Activated CD4-positive, CD25-positive, alpha-beta regulatory T cell treated with anti-CD3 and anti-CD28 coated beads, Interleukin-2, amount 50 U/mL, for 24 hours (primary cell): ENCODE measurements at places on chromosomes 5 and 9.

- no peak for ATAC-seq
Observed at GRCh38 chr5:146732962-146733361, 145.6 kb downstream of the PPP2R2B start.

DNA sequence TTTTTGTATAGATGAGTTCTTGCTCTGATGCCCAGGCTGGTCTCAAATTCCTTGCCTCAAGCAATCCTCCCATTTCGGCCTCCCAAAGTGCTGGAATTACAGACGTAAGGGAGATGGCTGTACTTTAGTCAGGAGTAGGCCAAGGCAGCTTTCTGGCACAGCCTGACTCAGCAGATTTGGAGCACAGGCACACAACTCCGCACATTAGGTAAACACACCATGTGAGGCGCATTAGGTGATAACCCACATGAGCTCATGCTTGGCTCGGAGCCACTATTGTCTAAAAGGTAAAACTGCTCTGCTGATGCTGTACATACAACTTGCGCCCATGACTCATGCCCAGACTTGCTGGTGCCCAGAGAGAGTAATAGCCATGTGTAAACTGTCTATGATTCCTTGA, 1157.9 kb downstream of the TAF11L14 start:
- no peak for ATAC-seq

GRCh38 chr5:33612386-33612785, 171.6 kb downstream of the TARS1 start:
- no peak for ATAC-seq

DNA sequence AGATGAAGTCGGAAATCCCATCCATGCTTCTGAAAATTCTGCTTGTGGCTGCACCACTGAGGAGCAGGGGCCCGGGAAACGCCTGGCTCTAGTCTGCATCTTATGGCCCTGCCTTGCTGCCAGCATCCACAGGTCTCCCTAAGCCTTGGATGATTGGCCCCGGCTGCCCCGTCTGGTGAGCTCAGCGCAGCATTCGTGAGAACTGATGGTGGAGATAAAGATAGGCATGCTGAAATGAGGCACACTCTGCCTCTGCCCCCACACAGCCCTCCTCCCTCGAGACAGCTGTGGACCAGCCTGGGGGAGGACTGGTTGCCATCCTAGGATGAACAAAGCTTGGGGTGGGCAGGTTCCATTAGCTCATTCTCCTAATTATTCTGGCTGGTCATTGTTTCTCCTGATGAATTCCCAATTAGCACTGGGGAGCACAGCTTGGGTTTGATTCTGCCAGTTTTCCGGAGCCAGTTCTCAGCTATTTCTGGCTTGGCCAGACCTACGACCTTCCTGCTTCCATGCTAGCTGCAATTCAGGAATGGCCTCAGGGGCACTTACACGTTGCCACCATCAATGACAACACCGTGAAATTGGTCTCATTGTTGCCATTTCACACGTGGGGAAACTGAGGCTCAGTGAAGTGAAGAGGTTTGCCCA, 62.8 kb upstream of the CPEB4 start:
- ATAC-seq, result no peak

- no peak for ATAC-seq
Observed at GRCh38 chr5:172169216-172169615, 18.8 kb downstream of the STK10 start.

GRCh38 chr5:160539431-160539830, 117.8 kb downstream of the PTTG1 start:
- ATAC-seq, result peak; percentile 94

- no peak for ATAC-seq
Observed at GRCh38 chr5:35830587-35830986, 26.1 kb upstream of the IL7R start.

- no peak for ATAC-seq
Observed at GRCh38 chr9:27168496-27168895, 59.5 kb downstream of the TEK start.

DNA sequence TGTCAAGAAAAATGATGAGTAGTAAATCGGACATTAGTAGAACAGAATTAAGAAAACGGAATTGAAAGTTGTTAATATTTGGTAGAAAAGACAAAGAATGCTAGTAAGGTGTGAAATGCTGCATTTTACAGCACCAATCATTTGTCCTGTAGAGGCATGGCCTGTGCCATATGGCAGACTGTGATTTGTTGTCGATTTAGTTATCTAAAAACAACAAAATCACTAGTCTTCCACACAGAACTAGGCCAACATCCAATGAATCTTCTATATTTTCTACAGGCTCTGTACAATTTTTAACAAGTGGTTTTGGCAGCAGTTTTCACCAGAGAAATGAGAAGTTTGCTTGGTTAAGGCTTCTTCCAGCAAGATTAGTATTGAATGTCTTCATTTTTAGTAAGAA, 10.4 kb downstream of the HNRNPK start:
- ATAC-seq, result no peak

GRCh38 chr9:31824860-31825259, 559.6 kb upstream of the ACO1 start:
- ATAC-seq, result no peak

- no peak for ATAC-seq
Observed at GRCh38 chr5:142871363-142872193, 101.4 kb downstream of the ARHGAP26 start.

DNA sequence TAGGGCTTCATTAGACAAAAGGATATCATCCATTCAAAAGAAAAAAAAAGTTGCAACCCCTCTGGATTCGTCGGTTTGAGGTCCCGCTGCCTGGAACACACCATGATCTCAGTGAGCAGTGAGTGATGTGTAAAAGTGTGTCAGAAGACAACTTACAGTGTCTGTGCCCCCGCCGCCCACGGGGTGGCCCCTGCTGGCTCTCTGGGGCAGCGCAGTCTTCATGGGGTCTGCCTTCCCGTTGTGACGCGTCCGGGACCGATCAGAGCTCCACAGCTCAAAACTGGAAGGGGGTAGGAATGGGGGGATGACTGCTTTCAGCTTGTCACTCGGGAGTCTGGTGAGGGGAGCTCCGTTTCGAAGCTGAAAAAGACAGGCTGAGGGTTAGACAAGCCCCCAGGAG, 22.6 kb downstream of the ANKS6 start:
- ATAC-seq, result no peak

GRCh38 chr9:126327714-126328185, 1.1 kb downstream of the MVB12B start:
- no peak for ATAC-seq

GRCh38 chr5:144812763-144813162, 642.1 kb downstream of the KCTD16 start:
- no peak for ATAC-seq

GRCh38 chr5:148090146-148090772, 26.5 kb downstream of the SPINK5 start:
- no peak for ATAC-seq

DNA sequence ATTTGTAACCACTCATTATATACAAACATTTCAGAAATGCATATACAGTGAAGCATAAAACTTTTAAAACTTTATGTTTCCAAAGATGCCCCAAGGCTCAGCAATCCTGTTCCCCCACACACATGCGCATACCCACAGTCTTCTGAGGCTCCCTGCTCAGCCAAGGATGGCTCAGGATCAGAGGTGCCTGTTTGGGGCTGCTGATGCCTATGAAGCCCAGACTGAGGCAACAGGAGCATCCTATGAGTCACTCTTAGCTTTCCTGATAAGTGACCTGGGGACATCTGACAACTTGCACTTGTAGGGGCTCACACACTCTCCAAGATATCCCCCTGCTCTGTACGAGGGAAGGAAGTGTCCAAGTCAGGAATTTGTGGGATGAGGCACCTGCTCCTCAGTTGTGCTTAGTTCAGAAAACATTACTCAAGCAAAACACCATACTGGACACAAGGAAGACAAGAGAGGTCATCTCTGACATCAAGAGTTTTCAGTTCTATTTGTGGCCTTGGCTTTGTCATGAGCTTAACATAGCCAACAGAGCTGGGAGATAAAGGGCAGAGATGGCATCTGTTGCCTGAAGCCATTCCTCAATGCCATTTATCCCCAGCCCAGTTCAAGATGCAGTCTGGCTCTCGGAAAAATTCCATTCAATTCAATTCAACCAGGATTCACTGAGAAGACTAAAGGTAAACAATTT, 62.3 kb downstream of the NIPSNAP3B start:
- ATAC-seq, result no peak

DNA sequence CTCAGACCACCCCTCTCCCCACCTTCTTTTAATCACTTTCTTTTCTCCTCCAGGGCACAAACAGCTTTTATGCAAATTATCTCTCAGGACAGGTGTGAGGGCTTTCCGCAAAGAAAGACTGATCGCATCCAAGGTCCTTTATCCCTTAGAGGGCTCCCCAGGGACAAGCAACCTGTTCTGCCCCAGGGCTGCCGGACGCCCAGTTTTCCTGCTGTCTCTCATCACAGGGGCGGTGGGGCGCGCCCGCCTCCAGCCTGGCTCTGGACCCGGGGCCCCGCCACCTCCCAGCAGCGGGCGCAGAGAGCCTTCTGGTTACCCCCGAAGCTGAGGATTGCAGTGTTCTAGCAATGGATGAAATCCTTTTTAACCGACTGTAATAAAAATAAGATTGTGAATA, 266.1 kb downstream of the CWC27 start:
- no peak for ATAC-seq

GRCh38 chr5:160260881-160261815, 31.8 kb downstream of the FABP6 start:
- ATAC-seq, result peak; percentile 32
